Stimulated activated CD8-positive, alpha-beta memory T cell treated with anti-CD3 and anti-CD28 coated beads, Interleukin-7, amount 100 ng/mL, for 1 hour (primary cell): ENCODE measurements at places on chromosomes 7 and 10.

GRCh38 chr10:122877264-122877663 is 2.1 kb downstream of the FAM24B start:
- DNase-seq: no peak

GRCh38 chr10:59808896-59809643 is 55.8 kb upstream of the MRLN start:
- no peak for DNase-seq

DNA sequence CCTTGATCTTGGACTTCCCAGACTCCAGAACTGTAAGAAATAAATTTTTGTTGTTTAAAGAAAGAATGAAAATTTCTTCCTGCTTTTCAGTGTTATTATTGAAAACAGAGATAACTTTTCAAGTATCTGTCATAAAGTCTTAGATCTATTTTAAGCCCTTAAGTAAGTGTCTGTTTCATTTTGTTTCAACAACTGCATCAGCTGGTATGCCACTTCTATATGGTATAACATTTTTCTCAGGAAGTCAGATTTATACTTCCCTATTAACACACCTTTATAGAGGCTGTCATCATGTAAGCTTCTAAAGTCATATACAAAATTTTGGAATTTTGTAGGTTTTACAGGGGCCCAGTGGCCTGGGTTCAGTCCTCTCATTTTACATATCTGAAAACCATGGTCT is 24.4 kb downstream of the RALA start:
- no peak for DNase-seq

- no peak for DNase-seq
Observed at GRCh38 chr7:15515252-15515651, 46.6 kb downstream of the AGMO start.

GRCh38 chr7:87628780-87629569 is 777 bp downstream of the RUNDC3B start:
- no peak for DNase-seq

DNA sequence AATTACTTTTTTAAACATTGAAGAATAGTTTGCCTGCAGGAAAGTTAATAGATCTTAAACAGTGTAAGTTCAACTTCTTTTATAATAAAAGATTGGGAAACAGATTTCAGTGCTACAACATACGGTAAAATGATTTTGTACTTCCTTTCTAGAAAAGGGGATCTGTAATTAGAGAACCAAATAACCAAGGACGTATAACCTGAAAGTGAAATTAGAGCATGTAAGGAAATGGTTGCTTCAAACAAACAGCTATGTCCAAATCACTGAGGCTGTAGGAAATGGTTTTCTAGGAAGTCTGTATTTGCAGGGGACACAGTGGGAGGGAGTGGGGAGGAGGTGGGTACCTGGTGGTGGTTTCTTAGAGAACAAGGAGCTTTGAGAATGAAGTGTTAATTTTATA is 57.9 kb upstream of the EXOC6 start:
- no peak for DNase-seq

DNA sequence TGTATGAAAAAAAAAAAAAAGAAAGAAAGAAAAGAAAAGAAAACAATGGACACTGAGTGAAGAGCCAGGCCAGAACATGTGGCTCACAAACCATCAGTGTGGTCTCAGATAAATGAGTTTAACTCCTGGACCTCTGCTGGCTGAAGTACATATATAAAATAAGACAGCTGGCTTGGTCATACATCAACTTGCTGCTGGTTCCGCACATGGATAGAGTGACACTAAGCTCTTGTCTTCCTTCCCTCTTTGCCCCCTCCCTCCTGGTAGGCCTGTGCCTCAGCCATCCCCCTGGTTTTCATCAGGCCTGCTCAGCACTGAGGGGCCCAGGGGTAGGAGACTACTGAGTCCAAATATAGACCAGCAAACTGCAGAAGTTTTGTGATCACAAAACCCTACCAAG is 58.1 kb upstream of the DGKI start:
- DNase-seq: no peak

DNA sequence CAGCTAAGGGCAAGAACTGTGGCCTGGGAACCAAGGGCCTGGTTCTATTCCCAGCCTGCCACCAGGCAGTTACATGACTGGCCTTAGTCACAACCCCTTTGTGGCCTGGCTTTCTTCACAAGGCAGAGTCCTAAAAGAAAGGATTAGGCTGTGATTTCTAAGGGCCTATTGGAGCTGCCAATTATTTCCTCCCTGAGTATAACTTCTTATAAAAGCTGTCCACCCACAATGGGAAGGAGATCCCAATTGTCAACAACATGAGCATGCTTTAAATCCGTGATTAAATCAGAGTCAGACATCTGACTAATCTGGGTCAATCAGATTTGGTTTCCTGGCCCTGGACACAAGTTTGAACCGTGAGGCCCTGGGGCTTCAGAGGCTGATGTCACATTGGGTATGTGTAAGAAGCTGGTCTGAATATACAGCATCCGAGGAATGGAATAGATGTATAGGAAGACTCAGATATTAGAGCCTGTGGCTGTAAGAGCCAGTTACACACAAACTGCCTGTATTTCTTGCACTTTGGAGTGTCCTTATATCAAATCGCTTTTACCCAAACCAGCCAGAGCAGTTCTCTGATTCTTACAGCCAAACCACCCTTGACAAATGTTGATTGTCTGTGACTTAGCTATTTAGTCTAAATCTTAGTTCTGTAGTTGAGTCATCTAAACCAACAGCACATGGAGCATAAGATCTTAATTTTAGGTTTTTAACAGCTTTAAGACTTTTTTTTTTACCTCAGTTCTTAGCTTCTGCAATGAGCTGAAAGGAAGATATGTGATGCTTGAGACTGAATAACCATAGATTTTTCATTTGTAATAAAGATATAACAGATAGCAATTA is 61.3 kb downstream of the ABCB4 start:
- no peak for DNase-seq

- DNase-seq: no peak
Observed at GRCh38 chr7:140877249-140877524, 47.5 kb downstream of the BRAF start.

- no peak for DNase-seq
Observed at GRCh38 chr10:72697716-72698115, 5.8 kb downstream of the MCU start.

- no peak for DNase-seq
Observed at GRCh38 chr10:125076891-125077541, 83.3 kb downstream of the CTBP2 start.

DNA sequence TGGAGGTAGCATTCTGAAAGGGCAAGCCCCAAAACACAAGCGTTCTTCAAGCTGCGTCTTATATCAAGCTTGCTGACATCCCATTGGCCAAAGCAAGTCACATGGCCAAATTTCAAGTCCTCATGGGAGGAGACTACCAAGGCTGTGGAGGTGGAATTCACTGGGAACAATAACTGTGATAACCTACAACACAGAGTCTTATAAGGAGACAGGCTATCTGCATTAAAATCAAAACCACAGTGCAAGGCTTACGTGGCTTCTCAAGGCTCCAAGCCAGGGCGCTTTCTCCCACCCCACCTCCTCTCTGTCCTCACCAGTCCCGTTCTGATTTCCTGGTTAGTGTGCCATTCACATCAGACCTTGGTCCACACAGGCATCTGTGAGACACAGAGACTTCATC is 39.4 kb downstream of the ADRB1 start:
- DNase-seq: no peak

GRCh38 chr7:6387734-6388294 is 59.9 kb downstream of the DAGLB start:
- no peak for DNase-seq

DNA sequence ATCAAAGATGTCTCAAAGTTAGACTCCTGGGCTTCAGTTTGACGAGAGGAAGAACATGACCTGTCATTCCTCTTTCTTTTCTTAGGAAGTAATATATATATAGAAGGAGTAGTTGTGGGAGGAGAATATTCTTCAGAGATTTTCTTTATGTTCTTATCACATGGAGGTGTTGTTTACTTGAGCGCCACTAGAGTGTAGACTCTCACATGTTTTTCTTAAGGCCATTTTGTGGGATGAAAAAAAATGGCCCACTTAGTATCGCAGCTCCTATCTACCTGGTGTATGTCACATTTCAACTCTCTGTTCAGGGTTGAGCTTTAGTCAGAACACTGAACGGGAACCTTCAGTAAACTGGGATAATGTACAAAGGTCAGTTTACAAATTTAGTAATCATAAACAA is 645.2 kb downstream of the PHTF2 start:
- no peak for DNase-seq

- DNase-seq: no peak
Observed at GRCh38 chr10:121448766-121449421, 149.3 kb downstream of the FGFR2 start.

- DNase-seq: no peak
Observed at GRCh38 chr10:24341897-24342296, 133.0 kb downstream of the KIAA1217 start.
